ENCODE measurements at places on chromosomes 13 and 19.

- no peak for DNase-seq
Measured at GRCh38 chr13:82356667-82357410, 1525.4 kb downstream of the SLITRK1 start.

DNA sequence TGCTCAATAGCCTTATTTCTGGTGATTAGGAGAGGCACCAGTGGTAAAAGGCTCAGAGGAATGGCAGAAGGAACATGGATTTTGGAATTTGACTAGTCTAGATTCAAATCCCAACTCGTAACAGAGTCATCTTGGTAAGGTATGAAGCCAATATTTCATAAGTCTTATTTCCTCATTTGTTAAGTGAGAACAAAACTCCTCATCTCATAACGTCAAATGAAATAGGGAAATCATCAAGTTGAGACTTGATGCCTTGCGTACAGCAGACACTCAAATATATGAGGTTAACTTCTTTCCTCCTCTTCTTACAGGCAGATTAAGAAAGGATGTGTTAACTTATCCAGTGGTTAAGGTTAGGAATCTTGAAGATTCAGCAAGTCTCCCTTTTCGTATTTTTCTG, 189.2 kb downstream of the DLEU7 start:
- DNase-seq = no peak

GRCh38 chr13:113729187-113730019, 29.6 kb upstream of the TMEM255B start:
- no peak for DNase-seq

DNA sequence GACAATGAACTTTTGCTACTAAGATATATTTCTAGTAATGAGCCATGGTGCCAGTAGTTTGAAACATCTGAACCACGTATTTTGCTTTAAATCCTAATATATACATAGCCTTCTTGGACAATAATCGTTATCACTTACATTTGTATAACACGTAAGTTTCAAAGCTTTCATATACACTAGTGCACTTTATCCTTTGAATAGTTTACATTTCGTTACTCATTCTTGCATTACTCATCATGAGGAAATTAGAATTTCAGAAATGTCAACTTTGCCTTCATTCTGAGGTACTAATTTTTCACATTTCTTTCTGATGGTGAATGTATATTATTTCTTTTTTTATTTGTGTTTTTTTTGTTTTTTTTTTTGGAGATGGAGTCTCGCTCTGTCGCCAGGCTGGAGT, 5.8 kb downstream of the KBTBD7 start:
- DNase-seq = no peak

DNA sequence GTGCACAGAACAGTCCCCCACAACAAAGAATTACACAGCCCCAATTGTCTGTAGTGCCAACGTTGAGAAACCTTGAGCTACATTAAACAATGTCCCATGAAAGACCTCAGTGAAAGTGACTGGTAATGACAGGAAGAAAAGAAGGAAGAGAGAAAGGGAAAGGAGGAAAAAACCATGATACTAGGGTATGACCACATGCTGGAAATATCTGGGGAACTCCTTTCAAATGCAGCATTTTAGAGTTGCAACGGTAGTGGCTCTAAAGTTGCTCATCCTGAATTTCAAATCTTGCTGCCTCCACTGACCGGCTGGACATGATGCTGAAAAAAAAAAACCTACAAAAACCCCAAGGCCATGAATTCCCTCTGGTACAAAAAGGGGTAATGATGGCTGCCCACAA, 26.5 kb downstream of the FPR3 start:
- DNase-seq = no peak

DNA sequence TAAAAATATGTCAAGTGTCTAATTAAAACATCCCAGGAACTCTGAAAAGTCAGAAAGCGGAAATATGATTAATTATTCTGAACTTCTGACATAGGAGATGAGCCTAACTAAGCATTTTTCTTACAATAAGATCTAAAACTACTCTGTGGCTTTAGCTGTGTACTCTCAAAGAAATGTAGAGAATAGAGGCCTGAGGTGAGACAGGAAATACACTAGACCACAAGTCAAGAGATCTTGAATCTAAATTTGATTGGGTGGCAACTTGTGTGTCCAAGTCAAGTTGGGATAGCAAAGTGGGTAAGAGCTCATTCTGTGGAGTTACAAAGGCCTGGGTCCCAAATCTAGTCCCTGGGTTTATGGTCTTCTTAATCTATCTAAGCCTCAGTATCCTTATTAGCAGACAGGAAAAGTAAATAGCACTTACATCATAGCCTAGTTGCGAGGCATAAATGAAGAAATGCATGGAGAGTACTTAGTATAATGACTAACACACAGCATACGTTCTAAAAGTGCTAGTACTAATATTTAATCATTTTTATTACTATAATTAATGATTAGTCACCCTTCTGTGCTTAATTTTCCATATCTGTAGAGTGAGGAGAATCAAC, 9.4 kb upstream of the LRRC63 start:
- DNase-seq = no peak

DNA sequence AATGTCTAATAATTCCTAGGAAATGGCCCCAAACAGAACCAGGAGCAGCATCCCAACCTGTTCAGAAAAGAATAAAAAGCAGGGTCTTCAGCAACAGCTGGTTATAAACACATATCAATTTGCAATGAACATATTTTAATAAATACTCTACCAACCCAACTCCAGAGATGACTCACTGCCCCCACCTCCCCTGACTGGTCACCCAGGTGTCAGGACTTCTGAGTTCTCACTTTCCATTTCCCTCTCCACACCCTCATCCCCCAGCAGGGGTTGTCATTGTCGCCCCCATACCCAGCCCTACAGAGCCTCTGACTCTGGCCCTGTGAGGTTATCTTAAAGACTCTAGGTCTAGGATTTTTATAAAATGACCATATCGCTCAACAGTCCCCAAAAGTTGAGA, 6.9 kb downstream of the SERPINE3 start:
- DNase-seq = no peak

GRCh38 chr19:16260812-16261161, 63.1 kb downstream of the AP1M1 start:
- no peak for DNase-seq

GRCh38 chr19:7149956-7150705, 80.6 kb downstream of the ZNF557 start:
- DNase-seq = no peak

DNA sequence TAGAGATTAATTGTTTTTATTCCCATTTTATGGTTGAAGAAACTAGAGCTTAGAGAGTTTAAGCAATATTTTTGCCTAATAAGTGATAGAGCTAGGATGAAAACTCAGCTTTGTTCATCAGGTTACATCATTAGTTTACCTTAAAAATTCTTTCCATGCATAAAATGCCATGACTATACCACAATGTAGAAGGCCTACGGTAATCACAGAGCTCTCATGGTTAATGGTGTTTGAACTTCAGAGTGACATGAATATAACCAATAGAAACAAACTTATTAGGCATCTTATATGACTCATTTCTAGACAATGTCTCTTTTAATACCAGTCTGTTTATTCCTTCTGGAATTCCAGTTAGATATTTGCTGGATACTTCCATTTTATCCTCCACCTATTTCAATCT, 78.5 kb downstream of the FGF9 start:
- DNase-seq = no peak

- no peak for DNase-seq
Measured at GRCh38 chr13:69373747-69374425, 733.7 kb upstream of the ATXN8OS start.

DNA sequence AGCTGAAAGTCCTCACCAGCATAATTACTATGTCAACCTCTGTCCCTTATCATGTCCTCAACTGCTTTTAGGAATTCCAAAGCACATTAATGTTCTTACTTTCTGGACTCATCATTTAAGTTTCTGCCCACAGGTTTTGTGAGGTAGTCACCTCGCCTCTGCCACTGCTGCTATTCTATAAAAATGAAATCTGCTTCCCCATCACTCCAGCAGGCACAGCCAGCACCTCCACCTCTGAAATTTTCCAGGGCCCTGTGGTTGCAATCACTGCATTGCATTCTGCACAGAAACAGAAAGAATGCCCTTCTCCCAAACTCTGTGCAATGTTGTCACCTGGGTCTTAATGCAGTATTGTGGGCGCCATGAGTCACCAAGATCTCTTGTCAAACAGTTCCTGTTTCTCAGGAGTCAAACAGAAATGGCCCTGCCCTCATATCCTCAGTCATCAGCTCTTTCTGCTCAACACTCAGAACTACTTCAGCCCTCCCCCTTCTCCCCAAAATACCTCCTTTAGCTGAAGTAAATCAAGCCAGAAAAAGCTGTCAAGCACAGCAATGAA, 529.2 kb upstream of the NBEA start:
- DNase-seq = no peak

DNA sequence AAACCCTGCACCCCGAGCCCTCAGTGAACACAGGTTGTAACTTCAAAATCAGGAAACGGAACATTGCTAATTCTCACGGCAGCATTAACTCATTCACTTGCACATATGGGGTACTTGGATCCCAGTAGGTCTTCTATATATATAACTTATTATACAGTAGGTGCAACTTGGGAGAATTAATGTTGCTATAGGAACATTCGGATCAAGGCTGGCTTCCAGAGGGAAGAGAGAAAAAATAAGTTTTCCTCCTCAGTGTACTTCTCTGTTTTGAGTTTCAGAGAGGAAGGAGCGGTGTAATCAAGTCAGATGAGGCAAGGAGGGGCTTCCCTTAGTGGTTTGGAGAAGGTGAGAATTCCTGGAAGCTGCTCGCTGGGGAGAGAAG, 90.9 kb upstream of the ZNF507 start:
- DNase-seq = no peak

DNA sequence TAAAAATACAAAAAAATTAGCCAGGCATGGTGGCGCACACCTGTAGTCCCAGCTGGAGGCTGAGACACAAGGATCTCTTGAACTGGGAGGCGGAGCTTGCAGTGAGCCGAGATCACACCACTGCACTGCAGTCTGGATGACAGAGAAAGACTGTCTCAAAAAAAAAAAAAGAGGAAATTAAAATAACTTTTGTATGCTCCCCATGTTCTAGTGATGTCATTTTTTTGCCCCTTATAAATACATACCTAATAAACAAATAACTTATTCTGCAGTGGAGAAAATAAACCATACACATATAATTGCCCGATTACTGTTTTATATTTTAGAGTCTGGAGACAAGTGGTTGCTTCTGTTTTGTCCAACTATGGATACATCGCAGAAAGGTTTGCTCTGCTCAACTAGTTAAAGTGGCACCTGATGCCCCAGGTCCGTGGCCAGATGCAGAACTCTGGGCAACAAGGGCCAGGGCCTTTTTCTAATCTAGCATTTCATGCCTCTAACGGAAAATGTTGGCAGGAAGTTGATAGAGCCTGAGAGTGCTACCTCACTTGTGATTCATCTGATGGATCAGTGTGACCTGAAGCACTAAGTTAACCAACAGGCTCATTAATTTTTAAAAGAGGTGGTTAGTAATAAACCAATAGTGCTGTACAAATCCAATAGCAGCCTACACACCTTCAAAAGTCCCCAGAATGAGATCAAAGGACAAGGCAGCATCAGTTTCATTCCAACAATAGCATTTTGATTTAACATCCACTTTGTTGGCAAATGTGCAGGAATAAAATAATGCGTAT, 18.8 kb downstream of the UBE2L5 start:
- no peak for DNase-seq

GRCh38 chr19:50203281-50204080, at the start of gene MYH14:
TSS of gene MYH14 (plus strand) at chr19:50203622. CDS start at chr19:50210366, 6,744 bp downstream.
- no peak for DNase-seq

- DNase-seq = no peak
Measured at GRCh38 chr13:110475550-110476219, 85.8 kb downstream of the RAB20 start.

DNA sequence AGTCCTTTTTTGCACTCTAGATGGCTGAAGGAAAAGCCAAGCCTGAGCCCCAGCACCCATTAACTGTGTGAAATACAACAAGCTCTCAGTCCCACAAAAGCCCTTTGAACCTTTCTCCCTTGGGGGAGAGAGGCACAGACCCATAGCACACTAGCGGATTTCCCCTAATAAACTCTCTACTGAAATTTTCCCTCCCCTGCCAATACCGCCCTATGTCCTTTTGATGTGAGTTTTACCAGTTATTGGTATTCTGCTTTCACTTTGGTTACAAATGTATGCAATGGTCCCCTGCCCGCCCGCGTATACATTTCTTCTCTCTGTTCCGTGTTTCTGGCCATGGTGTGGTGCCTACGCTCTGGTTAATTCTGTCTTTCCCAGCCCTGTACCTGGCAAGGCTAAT, 54.0 kb upstream of the MYO16 start:
- DNase-seq = no peak

DNA sequence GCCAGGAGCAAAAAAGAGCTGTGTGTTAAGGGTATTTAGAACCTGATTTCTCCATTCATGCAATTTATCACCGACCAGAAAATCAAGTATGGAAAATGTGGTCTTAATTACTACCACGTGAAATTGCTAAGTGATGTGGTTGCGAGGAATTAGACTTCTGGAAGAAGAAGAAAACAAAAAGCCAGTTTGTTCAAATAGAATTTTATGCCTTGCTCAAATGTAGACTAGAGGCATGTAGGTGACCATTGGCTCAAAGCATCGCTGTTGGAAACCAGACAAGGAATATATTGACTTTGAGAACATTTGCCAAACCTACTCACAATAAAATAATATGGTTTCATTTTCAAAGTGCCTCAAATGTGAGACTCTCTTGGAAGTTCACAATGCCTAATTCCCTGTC, 57.3 kb upstream of the LRCH1 start:
- no peak for DNase-seq

GRCh38 chr13:27523346-27524073, 73.1 kb upstream of the MTIF3 start:
- no peak for DNase-seq

DNA sequence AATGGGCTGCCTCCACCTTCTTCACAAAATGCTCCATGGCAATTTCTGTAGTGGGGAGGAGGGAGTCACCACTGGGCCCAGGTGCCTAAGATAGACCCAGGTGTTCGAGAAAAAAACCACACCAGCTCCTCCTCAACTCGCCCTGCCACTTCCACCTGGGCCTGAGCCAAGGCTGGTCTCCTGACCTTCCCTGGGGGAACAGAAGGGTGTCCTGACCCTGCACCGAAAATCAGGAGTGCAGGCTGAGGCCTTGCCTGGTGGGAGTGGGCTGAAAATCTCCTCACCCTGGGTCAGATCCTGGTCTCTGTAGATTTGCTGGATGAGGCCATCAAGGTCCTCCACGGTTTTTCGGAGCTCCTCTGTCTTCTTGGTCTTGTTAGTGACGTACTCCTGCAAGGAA, 17.6 kb upstream of the AKAP8 start:
- DNase-seq = no peak

DNA sequence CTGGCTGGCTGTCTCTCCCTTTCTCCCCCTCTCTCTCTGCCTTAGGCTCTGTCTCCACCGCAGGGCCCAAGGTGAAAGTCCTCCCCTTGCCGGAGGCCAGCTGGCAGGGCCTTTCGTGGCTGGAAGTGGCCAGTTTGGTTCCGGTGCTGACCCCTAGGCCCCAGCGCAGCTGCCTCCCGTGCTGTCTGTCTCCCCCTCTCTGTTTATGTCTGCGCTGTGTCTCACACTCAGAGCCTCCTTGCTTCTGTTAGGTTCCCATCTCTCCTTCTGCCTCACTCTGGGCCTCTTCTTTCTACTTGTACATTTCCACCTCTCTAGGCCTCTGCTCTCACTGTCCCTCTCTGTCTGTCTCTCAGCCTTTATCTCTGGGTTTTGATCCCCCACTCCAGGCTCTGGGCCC, 13.1 kb downstream of the CCDC97 start:
- no peak for DNase-seq

GRCh38 chr19:49685845-49686332, 3.5 kb upstream of the ADM5 start:
- DNase-seq = no peak

GRCh38 chr13:47298506-47298905, 401.7 kb upstream of the HTR2A start:
- DNase-seq = no peak

GRCh38 chr19:33701565-33701964, 79.8 kb downstream of the CHST8 start:
- no peak for DNase-seq

GRCh38 chr13:21911646-21912298, 240.9 kb downstream of the FGF9 start:
- DNase-seq = no peak

Measured in stimulated activated CD8-positive, alpha-beta memory T cell treated with anti-CD3 and anti-CD28 coated beads, Interleukin-15, amount 100 ng/mL, for 1 hour (primary cell).